Retinal pigment epithelial cell (primary cell): ENCODE measurements at places on chromosomes 3 and 15.
A peak's percentile ranks its signal among the peaks of the same experiment; 100 is the strongest.

- no peak for DNase-seq
These were observed 18.3 kb downstream of the OSBPL10 start for GRCh38 chr3:31962801-31963205.

- DNase-seq = peak; percentile 35
These were observed 202.6 kb downstream of the KLHL25 start for GRCh38 chr15:85592148-85592547.

DNA sequence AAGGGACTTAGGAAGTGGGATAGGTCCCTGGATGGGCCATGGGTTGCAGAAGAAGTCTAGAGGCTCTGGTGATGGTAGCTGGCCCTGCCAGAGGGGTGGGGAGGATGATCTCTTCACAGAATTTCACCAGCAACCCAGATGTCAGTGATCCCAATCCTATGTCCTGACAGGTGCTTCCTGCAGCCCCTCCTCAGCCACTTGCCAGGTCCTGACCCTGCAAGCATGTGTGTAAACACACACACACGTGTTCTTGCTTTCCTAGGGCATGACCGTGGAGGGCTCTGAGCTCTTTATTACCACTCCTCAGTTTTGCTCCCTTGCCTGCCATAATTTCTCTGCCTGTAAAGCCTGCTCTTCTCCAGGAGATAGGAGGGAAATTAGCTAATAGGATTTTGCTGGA lies 12.5 kb downstream of the TEX264 start:
- DNase-seq = no peak

GRCh38 chr3:193895409-193895808 lies 240.5 kb upstream of the HES1 start:
- no peak for DNase-seq

- DNase-seq = peak; percentile 11
These were observed 170.3 kb downstream of the MOBP start for GRCh38 chr3:39637807-39638206.

GRCh38 chr3:123758081-123758564 lies 126.0 kb downstream of the MYLK start:
- peak; percentile 99 for DNase-seq

DNA sequence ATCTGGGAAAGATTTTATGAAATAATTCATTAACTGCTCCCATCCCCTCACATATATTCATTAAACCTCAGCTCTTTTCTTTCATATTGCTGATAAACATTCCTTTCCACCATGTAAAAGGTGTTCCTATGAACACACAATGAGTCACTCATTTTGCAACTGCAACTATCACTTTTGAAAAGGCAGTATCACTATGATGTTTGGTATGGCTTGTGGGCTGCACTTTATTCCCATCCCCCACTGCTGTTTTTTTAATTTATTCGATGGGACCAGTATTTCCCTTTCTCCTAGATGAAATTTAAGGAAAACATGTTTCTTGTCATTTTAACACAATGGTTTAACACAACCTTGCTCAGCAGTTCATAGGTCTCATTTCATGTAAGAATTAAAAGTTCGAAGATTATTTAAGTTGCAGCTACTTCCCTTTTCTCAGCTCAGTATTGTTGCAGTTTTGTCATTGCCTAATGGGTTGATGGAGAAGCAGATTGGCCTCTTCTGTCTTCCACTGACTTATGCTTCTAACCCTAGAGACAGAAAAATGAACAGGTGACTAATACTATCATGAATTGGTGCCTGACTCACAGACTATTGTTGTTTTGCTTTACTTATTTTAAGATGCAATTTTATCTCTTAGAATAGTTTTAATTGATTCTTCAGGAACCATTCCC lies 280.3 kb downstream of the ZPLD1 start:
- no peak for DNase-seq

GRCh38 chr3:15342945-15343344 lies 10.6 kb upstream of the SH3BP5 start:
- no peak for DNase-seq

DNA sequence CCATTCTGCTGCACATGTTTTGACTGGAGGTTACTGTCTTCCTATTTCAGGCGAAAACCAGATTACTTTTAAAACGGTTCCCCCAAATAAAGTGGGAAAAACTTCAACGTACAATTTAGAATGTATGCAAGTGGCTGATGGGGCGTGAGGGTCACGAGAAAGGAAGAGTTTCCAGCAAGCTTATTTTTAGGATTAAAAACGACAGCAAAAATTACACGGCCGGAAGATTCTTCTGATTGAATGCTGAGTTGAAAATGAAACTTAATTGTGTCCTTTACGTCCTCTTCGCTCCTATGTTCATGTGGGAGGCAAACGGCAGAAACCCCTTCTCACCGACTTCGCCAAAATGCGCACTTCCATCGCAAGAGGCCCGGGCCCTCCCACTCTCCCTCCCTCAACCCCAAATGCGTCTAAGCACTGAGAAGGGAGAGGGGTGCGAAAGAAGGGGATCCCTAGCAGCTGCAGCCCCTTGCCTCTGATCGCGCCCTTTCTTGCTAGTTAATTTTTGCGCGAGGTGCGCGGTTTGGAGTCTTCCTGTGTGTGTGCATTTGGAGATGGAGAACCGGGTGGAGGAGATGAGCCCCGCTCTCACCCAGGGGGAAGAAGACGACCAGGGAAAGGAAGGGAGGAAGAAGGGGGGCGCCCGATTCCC lies 656 bp downstream of the CD47 start:
- DNase-seq = no peak

- DNase-seq = peak; percentile 51
These were observed 241.8 kb downstream of the WNT5A start for GRCh38 chr3:55245351-55245750.

DNA sequence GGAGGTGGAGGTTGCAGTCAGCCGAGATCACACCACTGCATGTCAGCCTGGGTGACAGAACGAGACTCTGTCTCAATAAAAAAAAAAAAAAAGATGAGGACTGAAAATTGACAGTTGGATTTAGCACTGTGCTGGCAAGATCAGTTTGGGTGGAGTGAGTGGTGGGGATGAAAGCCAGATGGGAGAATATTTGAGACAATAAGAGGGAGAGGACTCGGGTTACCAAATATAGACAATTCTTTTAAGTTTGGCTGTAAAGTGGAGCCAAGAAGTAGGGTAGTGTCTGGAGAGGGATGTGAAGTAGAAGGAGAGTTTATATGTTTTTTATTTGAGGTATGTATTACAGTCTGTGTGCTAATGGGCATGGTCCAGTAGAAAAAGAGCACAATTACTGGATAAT lies 20.4 kb downstream of the TMOD3 start:
- DNase-seq = no peak

GRCh38 chr15:34708422-34708821 lies 46.4 kb downstream of the GJD2 start:
- peak; percentile 43 for DNase-seq

GRCh38 chr3:195176776-195177175 lies 94.2 kb downstream of the XXYLT1 start:
- DNase-seq = no peak

DNA sequence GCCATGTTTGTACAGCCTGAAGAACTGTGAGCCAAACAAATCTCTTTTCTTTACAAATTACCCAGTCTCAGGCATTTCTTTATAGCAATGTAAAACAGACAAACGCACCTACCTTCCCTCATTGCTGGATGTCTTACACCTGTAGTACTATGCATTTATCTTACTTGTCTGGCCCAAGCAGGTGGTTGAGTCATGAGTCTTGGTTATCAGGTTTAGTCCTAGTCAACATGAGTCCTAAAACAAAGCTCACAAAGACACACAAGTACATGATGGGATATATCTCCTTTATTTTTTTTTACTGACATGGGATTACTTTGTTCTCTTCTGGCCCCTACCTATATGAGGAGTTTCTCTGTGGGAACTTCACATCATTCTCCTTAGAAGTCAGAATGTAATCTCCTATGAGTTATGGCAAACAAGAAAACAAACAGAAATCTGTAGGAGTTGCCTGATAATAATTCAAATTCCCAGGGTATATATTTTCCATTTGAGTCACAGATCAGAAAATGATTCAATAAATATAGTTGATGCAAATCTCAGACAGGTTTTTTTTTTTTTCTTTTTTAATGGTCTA lies 33.6 kb upstream of the PLSCR2 start:
- no peak for DNase-seq

GRCh38 chr3:40996382-40996781 lies 202.9 kb upstream of the CTNNB1 start:
- no peak for DNase-seq

GRCh38 chr3:177676148-177676547 lies 478.9 kb upstream of the TBL1XR1 start:
- peak; percentile 8 for DNase-seq

DNA sequence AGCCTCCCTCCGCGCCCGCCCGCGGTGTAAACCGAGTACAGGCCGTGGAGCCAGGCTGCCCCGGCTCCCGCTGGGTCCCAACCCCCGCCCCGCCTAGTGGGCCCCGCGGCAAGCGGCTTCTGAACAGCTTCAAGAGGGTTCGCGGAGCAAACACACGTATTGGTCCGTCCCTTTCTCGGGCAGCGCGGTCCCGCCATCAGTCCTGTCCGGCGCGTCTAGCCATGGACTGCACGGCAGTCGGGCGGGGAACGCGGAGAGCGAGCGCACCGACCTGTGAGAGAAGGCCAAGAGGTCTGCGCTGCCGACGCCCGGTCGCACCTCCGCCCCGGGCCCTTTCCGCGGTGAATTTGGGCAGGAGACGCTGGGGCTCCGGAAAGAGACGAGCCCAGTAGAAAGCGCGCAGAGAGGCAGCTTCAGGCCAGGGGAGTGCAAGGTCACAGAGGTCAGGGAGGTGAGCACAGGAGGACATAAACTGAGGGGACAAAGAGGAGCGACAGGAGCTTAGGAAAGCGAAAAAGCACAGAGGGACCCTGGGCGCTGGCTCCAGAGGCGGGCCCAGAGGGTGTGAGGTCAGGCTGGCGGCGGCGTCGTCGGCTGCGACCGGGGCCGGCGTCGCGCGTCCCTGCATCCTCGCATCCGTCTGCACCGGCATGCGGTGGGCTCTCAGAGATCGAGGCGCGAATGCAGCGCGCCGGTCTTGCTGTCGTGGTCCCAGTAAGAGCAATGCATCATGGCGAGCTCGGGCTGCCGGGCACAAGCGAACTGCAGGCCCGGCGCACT lies 1.8 kb downstream of the FOXL2 start:
- no peak for DNase-seq

DNA sequence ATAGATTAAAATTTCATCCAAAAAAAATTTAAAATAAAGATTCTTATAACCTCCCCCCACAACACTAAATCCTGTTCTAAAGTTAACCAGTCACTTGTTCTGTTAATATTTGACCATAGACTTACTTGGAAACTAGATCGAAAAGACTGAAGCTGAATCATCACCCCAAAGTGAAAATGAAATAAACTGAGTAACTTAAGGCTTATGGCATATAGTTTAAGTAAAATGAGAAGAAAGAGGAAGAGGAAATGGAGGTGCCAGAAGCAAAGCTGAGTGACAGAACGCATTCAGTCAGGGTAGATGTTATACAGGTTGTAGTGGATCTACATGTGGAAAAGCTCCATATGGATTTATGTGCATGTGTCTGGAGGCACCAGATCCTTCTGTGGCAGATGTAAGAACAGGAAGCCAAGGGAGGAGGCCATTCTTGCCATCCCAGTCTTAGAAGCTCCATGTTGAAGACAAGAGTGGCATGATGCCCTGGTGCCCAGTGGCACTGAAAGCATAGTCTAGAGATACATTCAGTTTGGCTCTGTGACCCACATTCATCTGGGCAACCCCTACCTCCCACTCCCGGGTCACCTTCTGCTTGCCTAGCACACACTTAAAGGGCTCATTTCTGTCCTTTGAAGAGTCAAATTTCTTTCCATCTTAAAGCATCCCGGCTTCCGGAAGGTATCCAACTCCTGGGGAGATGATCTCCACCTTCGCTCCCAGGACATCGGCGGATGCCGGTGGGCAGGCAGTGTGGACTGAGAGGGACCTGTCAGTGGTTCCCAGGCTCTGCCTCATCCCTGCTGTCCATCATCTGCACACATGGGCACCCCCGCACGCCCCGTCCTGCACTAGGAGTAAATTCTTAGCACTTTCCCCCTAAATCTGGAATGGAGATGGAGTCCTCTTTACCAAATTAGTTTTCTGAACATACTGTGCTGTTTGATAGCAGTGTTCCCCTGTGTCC lies 90.8 kb downstream of the NEO1 start:
- no peak for DNase-seq

GRCh38 chr3:50525987-50526386 lies 22.6 kb upstream of the CACNA2D2 start:
- peak; percentile 13 for DNase-seq

GRCh38 chr3:192054881-192055280 lies 593.9 kb downstream of the PYDC2 start:
- DNase-seq = peak; percentile 28

DNA sequence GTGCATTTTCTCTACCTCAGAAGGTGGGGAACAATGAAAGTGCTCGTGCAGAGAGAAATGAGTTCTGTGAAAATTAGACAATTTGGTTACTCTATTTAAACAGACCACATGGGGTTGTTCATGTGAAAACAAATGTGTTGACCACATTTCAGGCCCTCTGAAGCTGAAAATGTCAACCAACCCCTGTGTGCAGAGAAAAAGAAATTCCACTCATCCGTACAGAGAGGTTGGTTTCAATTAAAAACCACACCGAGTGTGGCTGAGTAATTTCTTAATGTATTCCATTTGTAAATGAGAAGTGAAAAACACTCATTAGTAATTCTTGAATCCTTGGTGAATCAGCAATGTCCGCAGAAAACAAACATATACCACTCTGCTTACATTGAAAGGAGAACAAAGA lies 46.9 kb upstream of the SLC7A14 start:
- DNase-seq = no peak

DNA sequence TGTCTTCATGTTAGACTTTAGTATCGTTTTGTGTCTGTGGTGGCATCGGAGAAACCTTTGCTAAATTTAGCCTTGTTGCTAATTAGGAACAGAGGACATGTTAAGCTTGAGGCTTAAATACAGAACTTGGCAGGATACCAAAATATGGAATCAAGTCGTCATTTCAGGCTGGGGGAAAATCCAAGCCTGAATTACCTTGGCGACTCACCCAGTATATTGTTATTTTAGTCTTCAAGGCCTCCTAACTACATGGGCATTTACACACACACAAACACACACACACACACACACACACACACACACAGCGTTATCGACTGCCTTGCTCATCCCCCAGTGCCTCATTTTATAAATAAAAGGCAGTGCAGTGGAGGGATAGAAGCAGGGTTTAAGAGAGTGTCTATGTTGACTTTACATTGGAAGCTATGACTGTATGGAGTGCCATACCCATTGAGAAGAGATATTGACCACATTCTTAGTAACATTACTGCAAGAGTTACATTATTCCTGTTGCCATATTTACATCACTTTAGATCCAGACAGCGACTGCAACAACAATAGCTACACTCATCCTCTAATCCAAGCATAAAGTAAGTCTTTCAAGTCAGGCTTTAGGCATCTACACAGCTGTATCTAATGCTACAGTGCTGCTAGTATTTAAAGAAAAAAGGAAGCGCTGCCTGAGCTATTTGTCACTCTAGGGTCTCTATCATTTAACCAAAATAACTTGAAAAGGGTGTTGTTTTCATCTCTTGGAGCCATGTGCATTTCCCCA lies 210.8 kb upstream of the SEMA6D start:
- peak; percentile 97 for DNase-seq

DNA sequence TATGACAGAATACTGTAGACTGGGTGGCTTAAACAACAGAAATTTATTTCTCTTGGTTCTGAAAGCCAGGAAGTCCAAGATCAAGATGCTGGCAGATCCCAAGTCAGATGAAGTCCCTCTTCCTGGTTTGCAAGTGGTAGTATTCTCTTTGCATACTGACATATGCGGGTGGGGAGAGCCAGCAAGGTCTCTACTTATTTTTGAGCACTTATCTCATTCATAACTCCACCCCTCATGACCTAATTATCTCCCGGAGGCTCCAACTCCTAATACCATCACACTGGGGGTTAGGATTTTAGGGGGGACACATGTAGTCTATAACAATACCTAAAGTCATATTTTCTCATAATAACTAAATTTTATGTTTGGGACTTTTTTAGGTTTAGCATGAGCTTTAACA lies 65.3 kb downstream of the BLM start:
- DNase-seq = no peak
